Fibroblast of the aortic adventitia (primary cell): ENCODE measurements at places on chromosomes 3 and 15.
A peak's percentile ranks its signal among the peaks of the same experiment; 100 is the strongest.

DNA sequence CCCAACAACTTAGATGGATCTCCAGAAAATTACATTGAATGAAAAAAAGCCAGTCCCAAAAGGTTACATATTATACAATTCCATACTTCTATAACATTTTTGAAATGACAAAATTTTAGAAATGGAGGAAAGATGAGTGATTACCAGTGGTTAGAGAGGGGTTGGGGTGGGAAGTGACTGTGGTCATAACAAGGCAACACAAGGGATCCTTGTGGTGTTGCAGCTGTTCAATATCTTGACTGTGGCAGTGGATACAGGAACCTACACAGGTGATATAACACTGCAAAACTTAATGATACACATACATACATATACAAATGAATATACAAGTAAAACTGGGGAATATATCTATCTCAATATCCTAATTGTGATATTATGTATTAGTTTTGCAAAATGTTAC is 9.6 kb downstream of the GOLGB1 start:
- no peak for DNase-seq

GRCh38 chr15:84685304-84685703 is 27.3 kb upstream of the NMB start:
- DNase-seq = peak; percentile 89

DNA sequence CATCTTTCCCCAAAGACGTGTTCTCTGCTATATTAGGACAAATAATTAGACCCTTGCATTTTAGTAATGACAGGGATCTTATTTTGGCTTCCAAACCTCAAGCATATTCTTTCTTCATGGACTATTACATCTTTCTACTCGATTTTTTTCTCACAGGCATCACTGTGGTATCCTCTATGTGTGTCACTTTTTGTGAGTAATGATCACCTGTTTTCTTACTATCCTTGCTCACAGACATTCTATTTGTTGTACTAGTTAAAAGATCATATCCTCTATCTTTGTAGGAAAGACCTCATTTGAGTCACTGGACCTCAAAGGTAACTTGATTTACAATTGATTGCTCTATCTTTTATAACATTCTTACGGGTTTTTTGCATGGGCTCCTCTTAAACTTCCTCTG is 6.8 kb downstream of the C3orf80 start:
- no peak for DNase-seq

GRCh38 chr3:118628704-118629341 is 405.8 kb downstream of the IGSF11 start:
- DNase-seq = peak; percentile 62

DNA sequence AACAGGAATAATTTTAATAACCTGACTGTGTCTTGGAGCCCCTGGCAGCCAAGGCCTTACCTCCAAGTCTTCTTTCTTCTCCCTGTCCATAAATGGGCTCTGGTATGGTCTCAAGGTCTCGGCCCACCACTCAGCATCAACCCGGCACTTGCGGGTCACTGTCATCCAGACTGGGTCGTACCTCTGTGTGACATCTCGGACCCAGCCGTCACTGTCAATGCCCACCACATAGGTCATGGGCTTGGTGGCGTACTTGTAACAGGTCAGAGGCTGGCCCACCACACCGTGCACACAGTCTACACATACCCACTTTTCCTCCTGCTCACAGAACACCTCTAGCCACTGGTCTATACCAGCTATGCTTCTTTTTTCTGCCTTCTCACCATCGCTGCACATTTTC is 20.4 kb downstream of the XPC start:
- DNase-seq = no peak

GRCh38 chr3:190369668-190370295 is 18.2 kb upstream of the CLDN16 start:
- no peak for DNase-seq

DNA sequence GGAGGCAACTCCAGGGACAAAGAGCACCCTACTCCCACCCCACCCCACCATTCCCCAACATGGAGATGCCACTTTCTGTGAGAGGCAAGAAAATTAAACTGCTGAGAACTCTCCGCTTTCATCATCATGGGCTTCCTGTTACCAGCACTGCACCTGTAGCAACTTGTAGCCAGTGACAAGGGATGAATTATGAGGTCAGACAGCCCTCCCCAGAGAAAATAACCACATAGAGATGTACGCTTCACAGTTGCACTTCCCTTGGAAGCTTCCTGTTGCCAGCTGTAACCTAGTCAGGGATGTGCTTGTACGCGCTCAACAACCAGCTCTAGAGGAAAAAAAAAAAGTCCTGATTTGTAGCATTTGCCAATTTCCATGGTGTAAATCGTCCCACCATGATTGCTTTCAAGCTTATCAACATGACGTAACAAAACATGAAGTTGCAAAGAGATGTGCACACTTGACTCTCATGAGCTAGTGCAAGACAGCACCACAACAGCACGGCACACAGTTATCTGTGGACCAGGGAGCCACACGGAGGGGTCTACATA is 145.4 kb downstream of the RAB11A start:
- DNase-seq = no peak

DNA sequence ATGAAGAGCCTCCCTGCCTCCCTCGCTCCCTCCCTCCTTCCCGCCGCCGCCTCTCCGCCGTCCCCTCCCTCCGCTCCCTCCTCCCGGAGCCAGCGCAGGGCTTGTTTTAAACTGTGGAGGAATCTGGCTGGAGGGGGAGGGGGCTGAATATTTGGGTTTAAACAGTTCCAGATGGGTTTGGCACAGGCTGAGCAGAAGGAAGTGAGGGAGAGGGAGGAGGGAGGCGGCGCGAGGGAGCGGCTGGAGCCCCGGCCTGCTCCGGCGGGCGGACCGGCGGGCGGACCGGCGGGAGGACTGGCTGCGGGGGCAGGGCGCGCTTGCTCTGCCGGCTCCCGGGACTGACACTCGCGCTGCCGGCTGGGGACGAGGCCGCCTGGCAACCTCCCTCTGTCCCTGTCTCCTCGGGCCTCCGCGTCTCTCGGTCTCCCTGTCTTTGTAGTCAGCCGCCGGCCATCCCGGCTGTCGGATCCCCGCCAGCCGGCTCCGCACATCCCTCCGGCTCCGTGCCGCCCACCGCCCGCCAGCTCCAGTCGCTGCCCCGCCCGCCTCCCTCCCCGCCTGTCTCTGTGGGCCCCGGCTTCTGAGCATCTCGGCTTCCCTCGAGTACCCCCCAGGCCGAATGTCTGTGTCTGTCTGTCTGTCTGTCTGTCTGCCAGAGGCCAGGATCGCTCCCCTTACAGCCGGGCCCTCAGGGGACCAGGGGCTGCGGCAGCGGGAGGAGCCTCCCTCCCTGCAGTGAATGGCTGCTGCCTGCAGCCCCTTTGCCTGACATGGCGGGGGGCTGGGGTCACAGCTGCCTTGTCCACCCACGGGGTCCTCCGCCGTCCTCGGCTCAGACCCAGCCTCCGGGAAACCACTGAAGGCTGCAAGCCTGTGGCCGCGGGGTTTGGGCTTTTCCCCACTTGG is 7.6 kb downstream of the EPHB3 start:
- peak; percentile 98 for DNase-seq

DNA sequence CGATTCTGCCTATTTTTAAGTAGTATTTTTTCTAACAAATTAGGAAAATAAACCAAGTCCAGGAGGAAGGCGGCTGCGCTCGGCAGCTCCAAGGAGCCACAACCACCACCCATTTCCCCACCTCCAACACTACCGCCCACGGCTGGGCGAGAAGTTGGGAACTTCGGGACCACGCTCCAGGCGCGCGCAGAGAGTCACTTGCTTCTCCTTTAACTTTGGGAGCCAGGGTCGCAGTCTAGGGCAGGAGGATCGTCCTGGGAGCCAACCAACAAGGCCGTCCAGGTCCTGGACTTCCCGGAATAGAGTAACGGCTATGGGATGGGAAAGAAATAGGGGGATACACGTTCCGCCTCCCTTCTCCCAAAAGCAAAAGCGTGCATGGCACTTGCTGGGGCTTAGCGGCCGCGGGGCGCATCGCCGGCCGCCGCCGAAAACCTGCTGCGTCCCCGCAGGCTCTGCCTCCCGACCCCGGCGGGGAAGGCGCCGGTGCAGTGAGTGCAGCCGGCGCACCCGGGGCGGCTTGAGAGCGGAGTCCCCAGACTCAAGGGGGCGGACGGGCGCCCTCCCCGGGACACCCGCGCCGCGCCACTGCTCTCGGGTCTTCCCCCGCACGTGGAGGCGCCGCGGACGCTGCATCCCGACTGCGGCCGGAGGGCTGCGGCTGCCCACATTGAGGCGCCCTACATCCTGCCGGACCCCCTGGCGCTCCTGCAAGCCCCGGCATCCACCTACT is 699 bp downstream of the MEGF11 start:
- DNase-seq = peak; percentile 25

DNA sequence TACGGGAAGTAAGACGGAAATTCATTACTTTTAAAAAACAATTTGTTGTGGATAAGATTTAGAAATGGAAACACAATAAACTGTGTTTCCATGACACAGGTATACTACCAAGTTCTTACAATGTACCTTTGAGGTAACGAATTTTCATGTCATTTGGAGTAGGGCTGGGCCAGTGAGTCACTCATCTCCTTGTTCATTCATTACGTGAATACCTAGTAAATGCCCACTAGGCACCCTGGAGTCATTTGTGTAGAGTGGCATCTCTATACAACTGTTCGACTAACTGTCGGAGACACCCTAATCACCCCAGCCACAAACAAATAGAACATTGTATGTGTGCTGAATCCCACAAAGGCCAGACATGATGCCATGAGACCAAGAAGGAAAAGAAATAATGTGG is 94.8 kb downstream of the IGF1R start:
- no peak for DNase-seq

DNA sequence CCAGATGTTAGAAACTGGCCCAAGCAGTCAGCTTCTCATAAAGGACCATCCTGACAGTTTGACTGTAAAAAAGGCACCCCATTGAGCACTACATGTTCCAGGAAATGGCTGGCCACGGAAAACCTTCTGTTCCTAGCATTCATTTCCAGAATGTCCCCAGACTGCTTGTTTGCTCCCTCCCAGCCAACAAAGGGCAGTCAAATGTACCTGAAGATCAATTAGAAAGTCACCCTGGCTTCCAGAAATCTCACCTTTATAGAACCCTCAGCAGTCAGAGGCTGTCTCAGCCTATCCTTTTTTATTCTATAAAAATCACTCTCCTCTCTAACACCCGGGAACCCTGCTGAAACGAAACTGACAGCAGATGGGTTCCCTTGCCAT is 784 bp upstream of the SAMMSON start:
- no peak for DNase-seq

DNA sequence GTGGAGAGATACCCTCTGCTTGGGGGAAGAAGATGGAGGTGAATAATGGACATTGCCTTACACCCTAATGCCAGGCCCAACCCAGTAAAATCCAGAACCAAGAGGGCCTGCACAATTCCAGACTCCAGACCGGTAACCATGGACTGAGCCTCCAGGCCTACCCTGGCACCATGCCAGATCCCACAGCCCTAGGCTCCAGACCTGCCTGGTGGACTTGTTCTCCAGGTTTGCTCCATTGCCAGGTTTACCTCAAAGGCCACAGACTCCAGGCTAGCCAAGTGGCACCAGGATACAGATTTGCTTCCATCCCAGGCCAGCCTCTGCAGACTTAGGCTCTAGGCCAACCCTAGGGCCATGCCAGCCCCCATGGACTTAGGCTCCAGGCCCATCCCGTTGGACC is 14.0 kb downstream of the PLCH1 start:
- DNase-seq = no peak

DNA sequence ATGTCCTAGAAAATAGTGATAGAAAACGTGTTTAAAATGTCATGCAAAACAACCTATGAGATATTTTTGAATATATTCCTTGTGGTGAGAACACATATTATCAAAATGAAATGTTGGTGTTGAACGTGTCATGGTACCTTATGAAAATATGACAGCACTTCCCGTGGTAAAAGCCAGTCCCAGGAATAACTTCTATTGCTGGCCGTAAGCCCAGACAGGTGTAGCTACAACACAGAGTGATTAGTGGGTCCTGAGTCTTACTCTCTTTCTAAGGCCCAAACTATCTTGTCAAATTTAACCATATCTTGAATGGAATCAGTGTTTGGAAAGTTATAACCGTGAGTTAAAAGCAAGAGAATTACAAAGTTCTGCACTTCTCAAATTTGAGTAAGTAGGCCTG is 24.1 kb downstream of the RARB start:
- no peak for DNase-seq

GRCh38 chr15:100022391-100022790 is 289.2 kb upstream of the LYSMD4 start:
- DNase-seq = no peak

GRCh38 chr3:172232579-172233212 is 193.3 kb downstream of the FNDC3B start:
- no peak for DNase-seq

DNA sequence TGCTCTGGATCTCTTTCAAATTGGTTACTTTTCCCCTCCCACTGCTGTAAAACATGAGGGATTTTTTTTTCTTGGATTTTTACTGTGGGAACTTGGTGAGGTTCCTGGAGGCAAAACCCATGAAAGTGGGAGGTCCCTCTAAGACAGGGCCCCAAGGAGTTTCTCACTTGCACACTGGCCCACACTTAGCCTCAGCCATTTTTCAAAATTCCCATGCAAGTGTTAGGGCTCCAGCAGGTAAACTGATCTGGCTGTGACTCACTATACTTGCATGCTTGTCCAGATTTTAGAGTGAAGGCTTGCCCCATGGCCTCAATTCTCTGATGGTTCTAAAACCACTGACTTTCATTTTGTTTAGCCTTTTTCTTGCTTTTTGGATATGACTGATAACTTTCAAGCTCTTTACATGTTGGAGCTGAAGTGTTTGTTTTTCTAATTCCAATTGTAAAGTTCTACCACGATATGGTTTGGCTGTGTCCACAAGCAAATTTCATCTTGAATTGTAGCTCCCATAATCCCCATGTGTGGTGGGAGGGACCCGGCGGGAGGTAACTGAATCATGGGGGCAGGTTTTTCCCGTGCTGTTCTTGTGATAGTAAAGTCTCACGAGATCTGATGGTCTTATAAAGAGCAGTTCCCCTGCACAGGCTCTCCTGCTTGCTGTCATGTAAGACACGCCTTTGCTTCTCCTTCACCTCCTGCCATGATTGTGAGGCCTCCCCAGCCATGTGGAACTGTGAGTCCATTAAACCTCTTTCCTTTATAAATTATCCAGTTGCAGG is 37.7 kb downstream of the MCCC1 start:
- DNase-seq = no peak

- peak; percentile 72 for DNase-seq
These were observed 6.3 kb downstream of the BHLHE40 start for GRCh38 chr3:4985330-4986174.

DNA sequence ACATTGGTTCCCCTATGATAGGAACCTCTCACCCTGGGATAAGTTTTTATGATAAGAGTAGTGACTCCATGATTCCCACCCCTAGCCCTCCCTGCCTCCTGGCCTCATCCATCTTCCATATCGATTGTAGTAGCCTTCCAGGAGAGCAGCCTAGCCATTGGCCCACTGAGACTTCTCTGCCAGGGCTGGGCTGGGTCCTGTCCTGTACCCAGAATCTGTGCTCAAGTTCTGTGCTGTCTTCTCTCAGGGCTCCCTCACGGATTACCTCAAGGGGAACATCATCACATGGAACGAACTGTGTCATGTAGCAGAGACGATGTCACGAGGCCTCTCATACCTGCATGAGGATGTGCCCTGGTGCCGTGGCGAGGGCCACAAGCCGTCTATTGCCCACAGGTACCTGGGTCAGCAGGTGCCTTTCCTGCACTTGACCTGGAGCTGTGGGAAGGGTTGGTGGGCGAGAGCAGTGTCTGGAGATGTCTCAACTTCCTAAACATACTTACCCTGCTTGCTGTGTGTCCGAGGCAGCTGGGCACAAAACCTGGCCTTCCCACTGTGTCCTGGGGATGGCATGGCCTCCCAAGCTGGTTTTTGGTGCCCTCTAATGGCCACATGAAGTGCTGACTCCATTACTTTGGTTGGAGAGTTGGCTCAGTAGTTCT is 16.6 kb upstream of the EXOG start:
- peak; percentile 72 for DNase-seq

GRCh38 chr15:62128916-62129315 is 36.2 kb downstream of the C2CD4B start:
- no peak for DNase-seq
